PC-3 (cell line): ENCODE measurements at places on chromosomes 11 and 22.

DNA sequence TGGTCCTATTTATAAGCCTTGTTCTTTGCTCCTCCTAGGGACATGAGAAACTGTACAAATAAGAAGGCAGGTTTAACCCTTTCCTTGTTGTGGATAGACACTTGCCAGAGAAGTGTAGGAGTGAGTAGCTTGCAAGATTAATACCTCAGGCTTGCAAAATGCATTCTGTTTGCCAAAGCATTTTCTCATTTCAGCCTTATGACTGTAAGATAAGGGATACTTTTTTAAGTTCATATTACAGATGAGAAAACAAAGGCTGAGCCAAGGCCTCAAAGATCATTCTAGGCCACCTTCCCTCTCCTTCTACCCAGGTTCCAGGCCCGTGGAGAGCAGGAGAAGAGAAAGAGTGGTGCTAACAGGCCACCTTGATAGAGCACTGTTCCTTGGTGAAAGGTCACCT, 46.8 kb downstream of the TRIM29 start:
- no peak for DNase-seq

- DNase-seq, result no peak
Measured at GRCh38 chr22:31853736-31854495, 90.4 kb upstream of the YWHAH start.

DNA sequence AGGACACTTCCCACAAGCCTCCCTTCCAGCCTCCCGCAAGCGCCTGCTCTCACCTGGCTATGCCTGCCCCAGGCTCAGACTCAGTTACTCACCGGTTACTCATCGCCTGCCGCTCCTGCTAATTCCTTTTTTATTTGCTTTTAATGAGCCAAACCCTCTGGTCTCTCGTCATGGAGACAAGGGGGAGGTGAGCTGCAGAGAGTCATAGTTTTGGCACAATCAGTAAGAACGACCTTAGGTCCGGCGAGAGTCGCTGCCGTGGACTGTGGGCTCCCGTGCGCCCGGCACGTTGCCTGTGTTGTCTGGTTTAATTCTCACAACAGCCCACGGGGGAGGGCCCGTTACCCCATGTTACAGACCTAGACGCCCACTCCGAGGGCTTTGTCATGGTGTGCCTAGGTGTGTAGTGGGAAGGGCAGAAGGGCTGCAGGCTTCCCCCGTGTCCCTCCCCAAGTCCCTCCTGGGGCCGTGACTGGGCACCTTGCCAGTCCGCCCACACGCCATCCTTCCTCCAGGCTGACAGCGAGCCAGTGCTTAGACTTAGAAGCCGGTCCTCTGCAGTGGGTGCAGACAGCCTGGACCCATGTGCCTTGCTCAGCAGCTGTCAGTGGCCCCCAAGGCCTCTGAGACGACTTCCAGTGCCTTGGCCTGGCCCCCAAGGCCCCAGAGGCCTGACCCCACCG, 42.2 kb downstream of the WNT7B start:
- DNase-seq, result peak; percentile 96

DNA sequence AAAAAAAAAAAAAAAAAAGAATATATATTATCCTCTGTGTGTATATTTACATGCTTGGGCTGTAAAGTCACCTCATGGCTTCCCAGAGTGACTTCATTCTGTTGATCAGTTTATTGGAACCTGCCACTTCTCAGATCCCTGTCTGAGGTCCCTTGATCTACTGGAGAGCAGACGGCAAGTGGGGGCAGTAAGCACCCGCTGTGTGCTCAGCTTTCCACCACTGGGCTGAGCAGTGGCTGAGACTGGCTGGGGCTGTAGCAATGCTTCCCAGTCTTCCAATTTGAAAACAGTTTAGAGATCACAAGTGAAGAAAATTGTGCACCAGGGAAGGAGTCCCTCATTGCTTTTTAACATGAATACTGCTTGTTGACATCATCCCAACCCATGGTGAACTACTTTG, 6.9 kb upstream of the RBM4B start:
- no peak for DNase-seq

- DNase-seq, result peak; percentile 97
Measured at GRCh38 chr22:37431801-37432707, 4.8 kb upstream of the ELFN2 start.

DNA sequence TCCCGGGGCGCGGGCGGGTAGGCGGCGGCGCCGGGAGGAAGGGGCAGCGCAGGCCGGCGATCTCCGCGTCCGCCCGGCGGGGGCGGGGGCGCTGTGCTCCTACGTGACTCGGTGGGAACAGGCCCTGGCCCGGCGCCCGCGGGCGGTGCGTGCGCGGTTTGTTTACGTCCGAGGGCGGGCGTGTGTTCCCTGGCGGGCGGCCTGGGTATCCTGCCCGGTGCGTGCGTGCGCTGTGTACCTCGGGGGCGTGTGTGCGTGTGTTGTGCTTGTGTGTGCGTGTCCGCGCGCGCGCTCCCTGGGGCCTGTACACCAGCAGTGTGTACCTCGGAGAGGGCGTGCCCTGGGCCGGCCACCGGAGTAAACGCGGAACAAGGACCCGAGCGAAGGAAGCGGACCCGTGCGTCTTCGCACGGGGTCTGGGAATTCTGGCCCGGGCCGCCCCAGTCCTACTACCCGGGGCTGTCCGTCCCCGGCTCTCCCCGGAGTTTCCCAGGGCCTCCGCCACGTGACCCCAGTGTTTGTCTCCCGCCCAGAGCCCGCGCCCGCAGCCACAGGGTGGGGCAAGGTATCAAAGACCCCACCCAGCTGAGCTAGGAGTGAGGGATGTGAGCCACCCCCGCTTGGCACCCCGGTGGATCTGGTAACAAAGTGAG, 769 bp downstream of the MAFF start:
- DNase-seq, result peak; percentile 76

- peak; percentile 7 for DNase-seq
Measured at GRCh38 chr22:36775586-36775963, 344 bp downstream of the IFT27 start.

- DNase-seq, result no peak
Measured at GRCh38 chr11:125337836-125338834, 157.9 kb downstream of the FEZ1 start.

DNA sequence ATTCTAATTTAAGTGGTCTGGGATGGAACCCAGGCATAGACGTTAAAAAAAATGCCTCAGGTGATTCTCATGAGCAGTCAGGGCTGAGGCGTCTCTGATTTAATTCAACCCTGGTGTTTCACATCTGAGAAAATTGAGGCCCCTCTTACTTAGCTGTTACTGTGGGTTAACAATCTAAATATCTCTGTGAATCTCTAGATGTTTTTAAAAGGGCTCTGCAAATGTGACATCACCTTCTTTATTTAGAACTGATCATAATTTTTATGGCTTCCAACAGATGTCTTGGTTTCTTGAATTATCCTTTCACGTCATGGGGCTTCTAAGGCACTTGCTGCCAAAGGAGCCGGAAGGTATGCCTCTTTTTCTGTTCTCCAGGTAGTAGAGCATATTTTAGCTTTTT, 76.1 kb upstream of the LIN7C start:
- no peak for DNase-seq

DNA sequence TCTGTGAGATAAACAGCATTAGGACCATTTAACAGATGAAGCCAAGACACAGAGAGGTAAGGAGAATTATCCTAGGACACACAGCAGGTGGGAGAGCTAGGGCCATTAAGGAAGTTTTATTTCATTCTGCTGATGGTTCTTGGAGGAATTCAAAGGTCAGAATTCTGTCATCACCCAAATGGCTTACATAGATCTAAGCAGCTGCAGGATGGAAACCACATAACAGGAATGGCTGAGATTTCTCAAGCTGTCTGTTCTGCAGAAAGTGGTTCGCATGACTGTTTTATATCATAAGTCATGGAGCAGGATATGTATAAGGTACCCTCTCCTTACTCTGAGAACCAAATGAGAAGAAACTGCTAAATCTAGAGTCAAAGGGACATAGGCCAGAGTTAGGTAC, 163.2 kb upstream of the NARS2 start:
- DNase-seq, result no peak

GRCh38 chr11:125935618-125936199, 10.1 kb upstream of the VSIG10L2 start:
- no peak for DNase-seq

DNA sequence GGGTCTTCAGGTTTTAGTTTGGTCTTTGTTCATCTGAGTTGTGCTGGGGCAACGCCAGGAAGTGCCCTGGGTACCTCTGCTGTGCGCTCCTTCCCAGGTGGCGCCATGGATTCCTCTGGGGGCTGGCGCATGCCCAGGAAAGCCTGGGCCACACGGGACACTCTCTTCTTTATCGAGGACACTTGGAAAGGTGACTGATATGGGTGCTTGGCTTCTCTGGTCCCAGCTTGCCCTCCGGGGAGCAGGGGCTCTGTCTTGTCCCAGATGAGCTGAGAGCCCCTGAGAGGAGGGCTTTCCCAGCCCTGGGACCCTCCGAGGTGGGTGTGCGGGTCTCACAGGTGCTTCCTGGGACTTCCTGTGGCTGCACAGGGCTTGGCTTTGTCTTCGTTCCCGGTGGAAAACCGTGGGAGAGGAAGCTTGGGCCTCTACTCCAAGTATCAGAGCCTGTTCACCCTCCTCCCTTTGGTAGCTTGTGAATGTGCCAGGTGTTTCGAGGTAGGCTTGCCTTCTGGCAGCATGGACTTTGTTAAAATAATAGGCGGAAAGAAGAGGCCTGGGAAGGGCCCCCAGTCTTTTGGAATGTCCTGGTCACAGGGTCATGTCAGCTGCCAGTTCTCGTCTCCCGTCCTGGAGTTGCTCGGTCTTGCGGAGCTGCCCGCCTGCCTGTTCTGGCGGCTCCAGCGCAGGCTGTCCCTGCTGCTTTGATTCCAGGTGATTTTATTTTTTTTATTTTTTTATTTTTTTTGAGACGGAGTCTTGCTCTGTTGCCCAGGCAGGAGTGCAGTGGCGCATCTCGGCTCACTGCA, 10.1 kb upstream of the NEAT1 start:
- DNase-seq, result no peak

DNA sequence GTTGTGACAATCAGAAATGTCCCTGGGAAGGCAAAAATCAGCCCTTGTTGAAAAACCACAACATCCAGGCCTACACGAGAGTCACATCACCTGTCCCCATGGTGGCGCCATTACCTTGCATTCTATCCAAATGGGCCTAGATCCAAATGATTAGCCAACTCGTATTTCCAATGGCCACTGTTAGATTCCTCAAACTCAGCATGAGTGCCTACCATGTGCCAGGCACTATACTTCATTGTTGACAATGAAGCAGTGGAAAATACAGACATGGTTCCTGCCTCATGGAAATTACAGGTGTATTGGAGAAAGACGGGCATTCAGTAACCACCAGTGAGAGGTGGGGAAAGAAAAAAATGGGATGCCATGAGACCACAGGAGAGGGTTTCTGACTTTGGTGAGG, 29.8 kb upstream of the CREB3L1 start:
- DNase-seq, result peak; percentile 77

GRCh38 chr11:69156673-69157155, 979 bp downstream of the SMIM38 start:
- no peak for DNase-seq

GRCh38 chr11:118427707-118428106, 8.6 kb upstream of the KMT2A start:
- no peak for DNase-seq

- DNase-seq, result no peak
Measured at GRCh38 chr11:11095831-11096723, 238.2 kb upstream of the ZBED5 start.

GRCh38 chr11:326592-326841, 5.9 kb upstream of the IFITM3 start:
- DNase-seq, result no peak

DNA sequence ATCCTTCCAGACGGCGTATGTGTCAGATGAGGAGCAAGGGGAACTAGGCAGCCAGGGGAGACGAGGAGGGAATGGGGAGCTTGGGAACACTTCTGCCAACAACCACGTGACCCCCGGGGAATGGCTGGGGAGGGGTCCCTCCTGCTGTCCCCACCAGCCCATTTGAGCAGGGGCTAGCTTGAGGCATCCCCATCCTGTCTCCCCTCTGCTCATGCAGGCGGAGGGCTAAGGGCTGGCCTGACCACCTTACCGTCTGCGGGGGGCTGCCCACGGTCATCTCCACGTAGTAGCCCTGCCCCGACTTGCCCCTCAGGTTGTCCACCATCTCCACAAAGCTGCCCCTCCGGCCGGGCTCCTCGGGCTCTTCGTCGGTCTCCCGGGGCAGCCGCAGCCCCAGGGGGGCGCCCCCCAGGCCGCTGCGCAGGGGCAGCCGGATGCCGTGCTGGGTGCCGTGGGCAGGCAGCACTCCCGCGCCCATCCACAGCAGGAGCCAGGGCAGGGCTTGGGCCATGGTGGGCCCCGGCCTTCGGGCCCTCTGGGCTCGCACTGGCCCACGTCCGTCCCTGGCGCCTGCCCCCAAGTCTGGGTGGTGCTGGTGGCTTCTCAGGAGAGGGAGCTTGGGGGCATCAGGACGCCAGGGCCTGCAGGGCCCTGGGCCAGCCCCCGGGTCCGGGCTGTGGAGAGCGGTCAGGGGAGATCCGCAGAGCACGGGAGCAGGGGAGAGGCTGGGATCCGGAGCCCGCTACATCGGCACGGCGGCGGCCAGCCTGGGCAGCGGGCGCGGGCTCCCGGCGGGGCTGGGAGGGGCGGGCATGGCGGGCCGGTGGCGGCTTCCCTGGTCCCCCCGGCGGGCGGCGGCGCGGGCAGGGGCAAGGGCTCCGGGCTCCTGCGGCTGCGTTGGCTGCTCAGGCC, 515 bp downstream of the BACE1 start:
- no peak for DNase-seq

DNA sequence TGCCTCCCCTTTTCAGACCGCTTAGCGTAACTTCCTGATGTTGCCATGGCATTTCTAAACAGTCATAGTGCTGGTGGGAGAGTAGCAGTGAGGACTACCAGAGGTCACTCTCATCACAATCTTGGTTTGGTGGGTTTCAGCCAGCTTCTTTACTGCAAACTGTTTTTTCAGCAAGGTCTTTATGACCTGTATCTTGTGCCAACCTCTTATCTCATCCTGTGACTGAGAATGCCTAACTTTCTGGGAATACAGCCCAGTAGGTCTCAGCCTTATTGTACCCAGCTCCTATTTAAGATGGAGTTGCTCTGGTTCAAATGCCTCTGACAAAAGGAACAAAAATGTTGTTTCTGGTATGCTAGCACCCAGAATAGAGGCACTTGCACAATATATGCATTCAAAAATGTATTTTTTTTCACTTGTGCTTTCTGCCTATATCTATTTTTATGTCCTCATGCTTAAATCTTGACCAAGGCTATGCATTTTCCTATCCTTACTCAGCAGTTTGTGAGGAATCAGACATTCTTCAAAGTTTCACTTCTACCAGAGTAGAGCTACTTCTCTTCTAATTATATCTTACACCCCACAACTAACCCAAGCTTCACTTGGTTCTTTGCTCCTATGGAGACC, 16.1 kb upstream of the OR51M1 start:
- no peak for DNase-seq

- no peak for DNase-seq
Measured at GRCh38 chr11:68581439-68581838, 102.9 kb upstream of the GAL start.

GRCh38 chr11:32849761-32850160, 20.0 kb downstream of the PRRG4 start:
- no peak for DNase-seq

DNA sequence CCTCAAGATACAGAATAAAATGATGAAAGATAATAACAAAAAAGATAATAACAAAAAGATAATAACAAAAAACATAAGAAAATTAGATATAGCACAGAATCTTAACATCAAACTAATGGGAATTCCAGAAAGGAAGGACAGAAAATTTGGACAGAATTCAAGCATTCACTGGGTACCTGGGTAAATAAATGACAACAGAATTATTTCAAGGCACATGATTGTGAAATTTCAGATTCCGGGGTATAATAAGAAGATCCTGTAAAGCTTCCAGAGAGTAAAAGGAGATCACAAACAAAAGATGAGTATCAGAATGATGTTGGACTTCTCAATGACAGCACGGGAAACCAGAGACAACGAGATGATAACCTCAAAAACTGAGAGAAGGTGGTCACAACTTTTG, 42.1 kb upstream of the OR9Q1 start:
- no peak for DNase-seq

- no peak for DNase-seq
Measured at GRCh38 chr11:45881708-45882368, 3.6 kb upstream of the MAPK8IP1 start.
